ENCODE measurements at places on chromosomes 3 and 15.

DNA sequence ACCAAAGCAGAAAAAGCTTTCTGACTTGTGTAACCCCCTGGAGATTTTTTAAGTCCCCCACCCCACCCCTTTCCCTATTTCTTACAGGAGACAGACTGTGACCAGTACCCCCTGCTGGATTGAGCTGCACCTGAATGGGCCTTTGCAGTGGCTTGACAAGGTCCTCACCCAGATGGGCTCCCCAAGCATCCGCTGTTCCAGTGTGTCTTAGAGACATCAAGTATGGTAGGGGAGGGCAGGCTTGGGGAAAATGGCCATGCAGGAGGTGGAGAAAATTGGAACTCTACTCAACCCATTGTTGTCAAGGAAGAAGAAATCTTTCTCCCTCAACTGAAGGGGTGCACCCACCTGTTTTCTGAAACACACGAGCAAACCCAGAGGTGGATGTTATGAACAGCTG is 64.1 kb downstream of the AAGAB start:
- no peak for DNase-seq

GRCh38 chr3:158794206-158794605 is 7.6 kb upstream of the MFSD1 start:
- DNase-seq, result no peak

- no peak for DNase-seq
These were observed 10.1 kb upstream of the MINDY2 start for GRCh38 chr15:58761010-58761388.

DNA sequence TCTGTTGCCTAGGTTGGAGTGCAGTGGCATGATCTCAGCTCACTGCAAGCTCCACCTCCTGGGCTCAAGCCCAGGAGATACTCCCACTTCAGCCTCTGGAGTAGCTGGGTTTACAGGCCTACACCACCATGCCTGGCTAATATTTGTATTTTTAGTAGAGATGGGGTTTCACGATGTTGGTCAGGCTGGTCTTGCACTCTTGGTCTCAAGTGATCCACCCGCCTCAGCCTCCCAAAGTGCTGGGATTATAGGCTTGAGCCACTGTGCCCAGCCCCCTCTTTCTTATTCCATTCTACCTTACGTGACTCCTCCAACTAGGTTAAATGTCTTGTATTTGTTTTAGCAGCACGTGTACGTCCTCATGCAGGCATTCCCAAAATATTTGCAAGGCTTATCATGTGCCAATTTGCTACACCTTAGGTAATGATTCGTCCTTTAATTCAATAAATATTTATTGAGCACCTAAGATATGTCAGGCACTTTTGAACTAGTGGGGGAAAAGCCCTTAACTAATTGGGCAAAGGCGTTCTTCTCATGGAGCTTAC is 14.9 kb upstream of the MAGI1 start:
- DNase-seq, result no peak

- DNase-seq, result no peak
These were observed 29.1 kb downstream of the GRM2 start for GRCh38 chr3:51735950-51736349.

- DNase-seq, result peak; percentile 78
These were observed 104.9 kb downstream of the AQP9 start for GRCh38 chr15:58243070-58243469.

- DNase-seq, result peak; percentile 6
These were observed 262.9 kb upstream of the ATP10A start for GRCh38 chr15:26126070-26126469.

DNA sequence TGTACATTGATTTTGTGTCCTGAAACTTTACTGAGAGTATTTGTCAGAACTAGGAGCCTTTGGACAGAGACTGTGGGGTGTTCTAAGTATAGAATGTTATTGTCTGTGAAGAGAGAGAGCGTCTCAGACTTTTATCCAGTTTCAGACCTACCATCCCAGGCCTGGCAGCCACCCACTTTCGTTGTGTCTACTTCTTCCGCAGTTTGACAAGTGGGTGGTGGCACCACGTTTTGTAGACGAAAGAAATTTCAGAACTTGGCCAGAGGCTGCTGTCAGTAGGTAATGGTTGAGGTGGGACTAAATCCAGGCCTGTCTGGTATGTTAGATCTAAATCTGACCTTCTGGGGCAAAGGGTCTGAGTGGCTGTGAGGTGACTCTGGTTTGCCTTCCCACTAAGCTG is 13.4 kb upstream of the TRAK1 start:
- no peak for DNase-seq

DNA sequence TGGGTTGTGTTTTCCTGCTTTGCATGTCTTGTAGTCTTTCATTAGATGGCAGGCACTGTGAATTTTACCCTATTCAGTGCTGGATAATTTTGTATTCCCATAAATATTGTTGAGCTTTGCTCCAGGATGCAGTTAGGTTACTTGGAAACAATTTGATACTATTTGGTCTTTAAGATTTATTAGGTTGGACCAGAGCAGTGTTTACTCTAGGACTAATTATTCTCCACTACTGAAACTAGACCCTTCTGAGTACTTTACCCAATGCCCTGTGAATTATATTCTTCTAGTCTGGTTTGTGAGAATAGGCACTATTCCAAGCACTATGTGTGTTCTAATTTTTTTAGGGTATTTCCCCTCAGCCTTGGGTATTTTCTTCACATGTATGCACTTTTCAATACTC is 37.8 kb upstream of the TASOR start:
- no peak for DNase-seq

DNA sequence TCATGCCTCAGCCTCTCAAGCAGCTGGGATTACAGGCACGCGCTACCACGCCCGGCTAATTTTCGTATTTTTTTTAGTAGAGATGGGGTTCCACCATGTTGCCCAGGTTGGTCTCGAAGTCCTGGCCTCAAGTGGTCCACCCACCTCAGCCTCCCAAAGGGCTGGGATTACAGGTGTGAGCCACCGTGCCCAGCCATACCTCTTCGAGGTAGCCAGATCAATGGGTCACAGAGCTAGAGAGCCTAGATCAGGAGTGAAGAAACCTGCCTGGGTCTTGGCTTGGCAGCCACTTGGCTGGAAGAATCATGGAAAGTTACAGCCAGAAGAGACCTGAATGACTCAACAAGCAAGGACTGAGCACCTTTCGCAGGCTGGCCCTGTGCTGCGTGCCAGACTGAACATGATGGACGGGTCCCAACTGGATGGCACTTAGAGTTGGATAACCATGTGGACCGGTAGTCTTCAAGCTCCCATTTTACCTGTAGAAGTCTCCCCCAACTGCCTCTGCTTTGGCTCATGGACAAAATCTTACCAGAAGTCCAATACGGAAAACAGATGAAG is 29.7 kb downstream of the GNB5 start:
- DNase-seq, result no peak

GRCh38 chr3:117736846-117737245 is 1027.3 kb downstream of the TUSC7 start:
- no peak for DNase-seq

DNA sequence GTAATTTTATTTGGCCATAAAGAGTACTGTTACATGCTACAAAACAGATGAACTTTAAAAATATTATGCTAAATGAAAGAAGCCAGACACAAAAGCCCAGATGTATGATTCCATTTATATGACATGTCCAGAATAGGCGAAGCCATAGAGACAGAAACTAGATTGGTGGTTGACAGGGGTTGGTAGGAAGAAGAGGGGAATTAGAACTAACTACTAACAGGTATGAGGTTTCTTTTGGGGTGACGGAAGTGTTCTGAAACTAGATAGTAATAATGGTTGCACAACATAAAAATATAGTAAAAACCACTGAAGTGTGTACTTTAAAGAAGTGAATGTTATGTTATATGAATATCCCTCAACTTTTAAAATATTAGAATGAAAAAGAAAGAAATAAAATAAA is 66.1 kb downstream of the GBE1 start:
- DNase-seq, result no peak

GRCh38 chr3:158701420-158702065 is 29.1 kb upstream of the LXN start:
- DNase-seq, result no peak

DNA sequence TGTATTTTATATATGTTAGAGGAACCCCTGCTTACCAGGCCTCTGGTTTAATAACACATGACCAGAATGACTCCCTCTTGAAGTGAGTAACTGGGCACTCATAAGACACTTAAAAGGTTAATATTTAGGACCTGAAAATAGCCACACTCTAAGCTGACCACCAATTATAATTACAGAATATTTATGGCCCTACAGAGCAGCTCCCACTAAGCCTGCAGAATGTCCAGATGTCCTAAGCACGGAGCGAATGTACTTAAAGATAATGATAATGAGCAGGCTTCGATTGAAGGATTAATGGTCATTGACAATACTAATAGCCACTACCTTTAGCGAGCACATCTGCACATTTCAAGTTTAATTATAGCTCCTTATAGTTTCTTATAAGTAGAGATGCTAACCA is 22.8 kb upstream of the KCTD6 start:
- no peak for DNase-seq

GRCh38 chr3:182412066-182412465 is 381.2 kb upstream of the ATP11B start:
- DNase-seq, result no peak

DNA sequence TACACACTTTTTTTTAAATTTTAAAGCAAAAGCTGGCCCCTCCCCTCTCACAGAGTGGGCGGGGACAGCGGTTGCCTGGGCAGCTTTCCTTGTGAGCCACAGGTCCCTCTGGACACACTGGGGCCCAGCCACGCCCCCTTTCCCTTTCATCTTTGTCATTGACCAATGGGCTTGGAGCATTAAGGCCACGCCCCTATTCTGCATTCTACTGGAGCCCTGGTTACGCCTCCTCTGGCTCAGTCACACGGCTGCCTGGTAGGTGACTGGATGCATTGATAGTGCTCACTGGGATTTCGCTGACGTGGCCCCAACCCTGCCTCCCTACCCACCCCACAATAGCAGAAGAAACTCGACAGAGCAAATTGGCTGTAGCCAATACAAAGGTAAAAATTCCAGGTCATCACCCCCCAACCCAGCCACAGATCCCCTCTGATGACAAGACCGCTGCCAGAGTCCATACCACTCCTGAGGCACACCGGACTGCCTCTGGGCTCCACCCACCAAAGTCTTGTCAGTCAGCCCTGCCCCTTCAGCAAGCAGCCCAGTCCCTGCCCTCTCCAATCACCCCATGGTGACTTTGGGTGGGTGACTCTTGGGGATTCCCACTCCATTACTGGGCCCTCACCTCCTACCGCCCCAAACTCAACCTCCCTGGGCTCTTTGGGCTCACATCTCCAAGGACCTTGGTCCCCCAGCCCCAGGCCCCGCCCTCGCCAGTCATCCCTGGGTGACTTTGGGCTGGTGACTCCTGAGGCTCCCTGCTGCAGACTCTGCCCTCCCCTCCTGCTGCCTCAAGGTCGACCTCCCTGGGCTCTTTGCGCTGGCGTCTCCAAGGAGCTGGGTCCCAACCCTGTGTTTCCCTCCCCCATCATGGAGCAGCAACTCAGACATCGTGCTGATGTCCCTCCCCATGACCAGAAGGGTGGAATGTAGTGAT is 112.2 kb upstream of the FAN1 start:
- no peak for DNase-seq

- peak; percentile 67 for DNase-seq
These were observed 12.1 kb downstream of the B3GNT5 start for GRCh38 chr3:183265157-183265642.

DNA sequence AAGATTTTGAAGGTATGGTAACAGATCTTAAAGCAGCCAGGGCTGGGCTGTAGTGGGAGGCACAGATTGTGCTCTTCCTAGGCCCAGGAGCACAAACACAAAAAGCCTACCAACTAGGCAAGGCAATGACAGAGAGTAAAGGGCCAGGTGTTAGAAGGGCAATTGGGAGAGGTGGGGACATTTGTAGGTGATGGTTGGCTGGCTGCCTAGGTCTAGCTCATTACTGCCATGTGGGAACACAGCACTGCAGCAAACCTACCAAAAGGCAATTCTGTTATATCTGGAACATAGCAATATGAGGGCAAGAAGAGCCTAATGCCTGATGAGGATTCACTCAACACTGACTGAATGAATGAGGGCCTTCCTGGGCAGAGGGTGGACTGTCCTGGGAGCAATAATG is 30.4 kb downstream of the ARHGEF3 start:
- no peak for DNase-seq

- no peak for DNase-seq
These were observed 331.4 kb upstream of the WNT5A start for GRCh38 chr3:55818485-55818884.

DNA sequence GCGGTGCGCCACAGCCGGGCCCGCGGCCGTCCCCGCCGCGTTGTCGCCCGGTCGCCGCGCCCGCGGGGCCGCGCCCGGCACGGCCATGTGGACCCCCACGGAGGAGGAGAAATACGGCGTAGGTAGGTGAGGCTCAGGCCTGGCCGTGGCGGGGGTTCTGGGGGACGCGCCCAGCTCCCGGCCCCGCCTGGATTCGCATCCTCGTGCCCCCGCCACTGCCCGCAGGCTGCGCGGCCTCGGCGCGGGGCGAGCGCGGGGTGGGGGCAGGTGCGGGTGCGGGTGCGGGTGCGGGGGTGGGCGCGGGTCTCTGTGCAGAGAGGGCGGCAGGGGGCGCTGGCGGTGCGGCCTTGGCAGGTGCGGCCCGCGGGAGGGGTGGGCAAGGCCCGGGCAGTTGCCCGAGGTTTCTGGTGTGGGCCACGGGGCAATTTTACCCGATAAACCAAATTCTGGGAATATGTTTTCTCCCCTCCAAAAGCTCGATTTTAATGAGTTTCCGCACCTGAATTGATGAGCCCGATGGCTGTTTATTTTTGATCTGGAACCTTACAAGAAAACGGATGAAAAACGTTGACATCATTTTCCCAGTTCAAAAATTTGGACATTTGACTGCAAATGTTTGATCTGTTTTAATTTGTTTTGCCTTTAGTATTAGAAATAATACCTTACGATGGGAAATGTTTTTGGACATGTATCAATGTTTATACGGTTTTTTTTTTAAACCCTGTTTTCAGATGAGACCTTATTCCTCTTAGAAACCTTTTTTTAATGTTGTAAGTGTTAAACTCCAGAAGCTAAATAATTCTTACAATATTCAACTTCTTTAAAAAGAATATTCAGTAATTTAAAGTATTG is 678 bp downstream of the DOCK3 start:
- DNase-seq, result peak; percentile 41

DNA sequence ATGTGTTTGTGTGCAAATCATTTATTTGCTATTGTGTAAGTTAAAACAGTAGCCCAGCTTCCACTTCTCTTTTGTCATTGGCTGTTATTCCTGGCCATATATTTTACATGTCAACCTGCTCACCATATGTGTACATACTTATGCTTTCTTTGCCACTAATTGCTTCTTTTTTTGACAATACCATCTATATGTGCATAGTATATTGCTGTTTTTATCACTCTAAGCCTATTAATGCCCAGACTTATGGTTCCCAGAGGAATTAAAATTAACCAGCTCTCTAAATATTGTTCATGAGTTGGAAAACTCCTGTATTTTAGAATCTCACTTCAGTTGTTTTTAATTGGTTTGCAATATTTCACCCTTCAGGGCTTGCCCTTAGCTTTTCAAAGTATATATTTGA is 428.9 kb downstream of the MECOM start:
- DNase-seq, result no peak

GRCh38 chr15:101177866-101178265 is 74.0 kb downstream of the CHSY1 start:
- DNase-seq, result no peak

- no peak for DNase-seq
These were observed 280.6 kb downstream of the ARRDC4 start for GRCh38 chr15:98241032-98241554.

- DNase-seq, result no peak
These were observed 32.9 kb downstream of the IL16 start for GRCh38 chr15:81229586-81229985.

Measured in SHP77 (cell line).